ENCODE measurements at places on chromosomes 5 and 9.

DNA sequence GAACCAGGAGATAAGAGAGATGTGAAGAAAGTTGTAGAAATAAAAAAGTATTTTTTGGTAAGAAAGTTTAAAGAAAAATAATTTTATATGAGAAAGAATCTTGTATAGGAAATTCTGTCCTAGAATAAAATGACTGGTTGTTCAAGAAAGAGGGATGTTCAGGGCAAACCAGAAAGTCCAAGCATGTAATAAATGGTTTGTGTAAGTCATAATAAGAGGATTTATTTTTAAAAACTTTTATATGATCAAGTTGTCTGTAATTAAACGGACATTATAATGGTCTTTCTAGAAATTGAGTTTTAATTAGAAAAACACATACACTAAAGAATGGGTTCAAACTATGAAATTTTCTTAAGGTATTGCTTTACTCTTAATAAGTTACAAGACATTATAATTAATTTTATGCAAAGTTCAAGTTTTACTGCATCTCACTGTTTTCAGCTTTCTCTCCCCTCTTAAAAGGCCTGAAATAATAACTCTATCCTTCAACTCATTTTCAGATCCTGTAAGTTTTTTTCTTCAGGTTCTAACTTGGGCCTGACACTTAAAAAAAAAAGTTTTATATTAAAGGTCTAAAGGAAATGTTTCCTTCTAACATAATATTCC, 56.1 kb upstream of the ZNF300 start:
- no peak for DNase-seq

DNA sequence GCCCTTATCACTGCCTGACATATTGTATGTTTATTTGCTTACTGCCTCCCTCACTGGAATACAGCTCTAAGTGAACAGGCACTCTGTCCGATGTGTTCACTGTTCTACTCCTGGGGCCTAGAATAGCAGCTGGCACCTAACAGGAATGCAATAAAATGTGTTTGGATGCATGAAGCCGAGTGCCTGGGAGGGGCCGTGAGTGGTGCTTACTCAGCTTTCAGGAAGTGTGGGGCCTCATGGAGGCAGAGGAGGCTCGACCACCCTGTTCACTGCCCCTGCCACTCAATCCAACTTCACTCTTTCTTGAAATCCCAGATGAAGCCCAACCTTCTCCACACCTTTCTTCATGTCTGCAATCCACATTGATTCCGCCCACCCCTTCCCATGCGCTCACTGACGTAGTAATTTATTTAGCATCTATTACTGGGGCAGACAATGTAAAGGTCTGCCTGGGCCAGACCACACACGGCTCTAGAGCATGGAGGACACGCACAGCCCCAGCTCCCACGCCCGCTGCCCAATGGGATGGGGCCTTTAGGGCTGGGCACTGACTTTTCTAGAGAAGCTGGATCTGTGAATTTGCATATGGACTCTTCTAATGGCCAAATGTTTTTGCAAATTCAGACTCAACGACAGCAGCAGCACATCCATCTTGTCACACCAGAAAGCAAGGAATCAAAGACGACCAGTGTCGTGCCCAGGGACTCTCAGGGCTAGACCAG, 21.3 kb downstream of the TBC1D9B start:
- no peak for DNase-seq

- no peak for DNase-seq
Observed at GRCh38 chr9:93254061-93254481, 70.1 kb downstream of the WNK2 start.

DNA sequence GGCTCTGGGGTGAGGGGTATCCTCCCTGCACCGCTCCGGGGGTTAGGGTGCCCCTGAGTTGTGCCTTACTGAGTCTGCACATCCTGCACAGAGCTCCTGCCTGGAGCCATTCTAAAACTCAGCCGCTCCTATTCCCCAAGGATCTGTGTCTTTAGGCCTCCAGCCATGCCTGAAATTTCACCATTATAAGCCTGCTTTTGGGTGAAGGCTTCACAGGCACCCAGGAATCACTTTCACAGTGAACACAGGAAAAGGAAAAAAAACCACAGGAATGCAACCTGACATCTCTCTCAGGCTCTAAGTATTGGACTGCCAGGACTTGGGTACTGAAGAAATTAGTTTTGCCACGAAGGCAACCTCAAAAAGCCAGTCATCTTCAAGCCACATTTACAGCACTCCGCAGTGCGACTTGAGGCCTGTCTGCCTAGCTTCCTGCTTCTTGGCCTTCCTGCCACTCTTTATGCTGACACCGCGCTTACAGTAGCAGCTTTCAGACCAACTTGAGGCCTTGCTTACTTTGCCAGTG, 30.9 kb downstream of the GALNT10 start:
- DNase-seq = no peak

- no peak for DNase-seq
Observed at GRCh38 chr9:92633614-92634278, 36.2 kb downstream of the IPPK start.
